Right lung (tissue), 10 donors: ENCODE measurements at places on chromosomes 2 and 18.

DNA sequence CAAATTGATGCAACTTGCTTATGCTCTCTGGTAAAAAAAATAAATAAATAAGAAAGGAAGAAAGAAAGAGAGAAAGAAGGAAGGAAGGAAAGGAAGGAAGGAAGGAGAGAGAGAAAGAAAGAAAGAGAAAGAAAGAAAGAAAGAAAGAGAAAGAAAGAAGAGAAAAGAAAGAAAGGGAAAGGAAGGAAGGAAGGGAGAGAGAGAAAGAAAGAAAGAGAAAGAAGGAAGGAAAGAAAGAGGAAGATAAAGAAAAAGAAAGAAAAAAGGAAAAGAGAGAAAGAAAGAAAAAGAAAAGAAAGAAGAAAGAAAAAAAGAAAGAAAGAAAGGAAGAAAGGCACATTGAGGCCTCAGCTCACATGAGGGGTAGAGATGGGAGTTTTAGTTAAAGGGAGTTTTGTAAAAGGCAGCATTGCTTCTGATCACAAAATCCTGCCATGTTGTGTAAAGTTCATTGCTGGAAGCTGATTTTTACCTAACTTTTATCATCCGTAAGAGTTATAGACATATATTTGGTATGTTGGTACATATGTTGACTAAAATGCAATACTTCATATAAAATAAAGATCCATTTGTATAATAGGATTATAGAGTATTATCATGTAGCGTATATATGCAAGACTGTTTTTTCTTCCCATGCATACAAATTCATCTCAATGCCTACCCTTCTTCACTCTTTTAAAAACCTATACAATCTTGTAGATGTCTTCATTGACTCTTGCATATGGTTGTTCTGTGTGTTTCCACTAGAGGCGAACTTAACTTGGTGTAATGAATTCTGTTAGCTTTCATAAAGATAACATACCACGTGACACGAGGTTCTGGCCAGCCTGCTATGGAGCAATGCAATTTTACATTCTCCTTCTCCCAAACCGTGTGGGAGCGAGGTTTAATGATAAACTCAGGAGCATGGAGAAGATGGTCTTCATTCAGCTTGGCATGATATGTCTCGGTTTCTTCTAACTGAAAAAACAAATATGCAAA lies 32.8 kb downstream of the MYOM1 start:
- no peak for DNase-seq

DNA sequence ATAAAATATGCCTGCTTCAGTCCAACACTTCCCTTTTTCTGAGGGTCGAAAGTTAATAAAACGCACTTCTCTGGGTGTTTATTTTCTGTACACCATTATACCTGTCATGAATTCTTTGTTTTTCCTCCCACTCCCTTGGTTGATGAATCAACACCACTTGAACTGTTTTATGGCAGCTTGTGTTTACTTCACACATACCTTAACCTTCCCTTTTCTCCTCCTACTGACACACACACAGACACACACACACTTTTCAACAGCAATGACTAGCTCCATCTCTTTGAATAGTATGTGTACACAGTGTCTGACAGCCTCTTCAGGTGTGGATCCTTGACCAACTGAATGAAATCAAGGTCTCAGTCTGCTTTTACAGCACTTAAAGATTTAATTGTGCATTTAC lies 91.3 kb downstream of the SATB2 start:
- DNase-seq, result no peak

DNA sequence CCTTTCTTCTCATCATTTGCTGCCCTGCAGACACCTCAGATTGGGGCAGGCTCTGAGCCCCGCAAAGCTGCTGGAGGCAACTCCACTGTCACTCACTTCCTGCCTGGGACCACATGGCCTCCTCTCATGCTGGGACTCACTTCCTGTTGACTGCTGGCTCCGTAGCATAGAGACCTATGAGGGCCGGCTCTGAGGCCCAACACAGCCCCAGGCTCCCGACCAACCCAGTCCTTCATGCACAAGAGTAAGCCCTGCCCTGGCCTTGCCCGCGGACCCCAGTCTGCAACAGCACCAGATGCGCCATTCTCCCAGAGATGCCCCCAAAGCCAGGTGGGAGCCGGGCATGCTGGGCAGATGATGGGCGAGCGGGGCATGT lies 55.7 kb downstream of the DNMT3A start:
- no peak for DNase-seq

GRCh38 chr2:231718799-231719198 lies 10.5 kb downstream of the PTMA start:
- DNase-seq, result no peak

GRCh38 chr2:70041663-70042062 lies 45.6 kb upstream of the PCBP1 start:
- no peak for DNase-seq

DNA sequence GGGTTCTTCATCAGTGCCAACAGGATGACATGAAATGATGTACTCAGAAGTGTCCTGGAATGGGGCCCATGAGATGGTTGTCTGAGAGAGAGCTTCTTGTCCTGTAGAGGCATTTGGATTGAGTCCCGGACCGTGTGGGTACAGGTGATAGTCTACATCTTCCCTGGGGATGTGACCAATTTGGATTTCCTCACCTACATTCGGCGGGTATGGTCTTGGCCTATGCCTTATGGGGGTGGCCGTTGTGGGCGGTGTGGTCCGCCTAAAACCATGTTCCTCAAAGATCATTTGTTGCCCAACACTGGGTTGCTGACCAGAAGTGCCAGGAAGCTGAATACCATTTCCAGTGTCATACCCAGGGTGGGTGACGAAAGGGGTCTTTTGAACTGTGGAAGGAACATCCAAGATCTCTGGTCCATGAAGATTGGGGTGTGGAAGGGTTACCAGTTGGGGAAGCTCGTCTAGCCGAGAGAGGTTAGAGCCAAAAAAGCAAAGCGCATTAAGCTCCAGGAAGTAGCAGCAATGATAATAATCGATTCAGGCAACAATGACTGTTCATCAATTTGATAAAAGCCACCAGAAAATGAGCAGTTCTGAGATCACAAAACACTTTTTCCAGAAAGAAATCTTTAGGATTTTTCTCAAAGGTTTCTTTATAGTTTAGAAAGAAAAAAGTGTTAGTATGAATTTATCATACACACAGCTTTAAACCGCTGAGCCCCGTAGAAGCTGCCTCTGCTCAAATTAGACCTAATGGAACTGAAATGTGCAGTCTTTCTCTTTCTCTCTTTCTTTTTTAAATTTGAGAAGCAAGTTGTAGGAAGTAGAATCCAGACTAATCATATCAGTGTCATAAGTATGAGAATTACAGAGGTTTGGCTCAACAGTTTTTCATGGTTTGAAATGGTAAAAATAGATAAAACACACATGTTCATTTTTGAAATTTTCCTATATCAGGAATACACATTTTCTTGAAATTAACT lies 60.3 kb downstream of the ATIC start:
- DNase-seq, result no peak

DNA sequence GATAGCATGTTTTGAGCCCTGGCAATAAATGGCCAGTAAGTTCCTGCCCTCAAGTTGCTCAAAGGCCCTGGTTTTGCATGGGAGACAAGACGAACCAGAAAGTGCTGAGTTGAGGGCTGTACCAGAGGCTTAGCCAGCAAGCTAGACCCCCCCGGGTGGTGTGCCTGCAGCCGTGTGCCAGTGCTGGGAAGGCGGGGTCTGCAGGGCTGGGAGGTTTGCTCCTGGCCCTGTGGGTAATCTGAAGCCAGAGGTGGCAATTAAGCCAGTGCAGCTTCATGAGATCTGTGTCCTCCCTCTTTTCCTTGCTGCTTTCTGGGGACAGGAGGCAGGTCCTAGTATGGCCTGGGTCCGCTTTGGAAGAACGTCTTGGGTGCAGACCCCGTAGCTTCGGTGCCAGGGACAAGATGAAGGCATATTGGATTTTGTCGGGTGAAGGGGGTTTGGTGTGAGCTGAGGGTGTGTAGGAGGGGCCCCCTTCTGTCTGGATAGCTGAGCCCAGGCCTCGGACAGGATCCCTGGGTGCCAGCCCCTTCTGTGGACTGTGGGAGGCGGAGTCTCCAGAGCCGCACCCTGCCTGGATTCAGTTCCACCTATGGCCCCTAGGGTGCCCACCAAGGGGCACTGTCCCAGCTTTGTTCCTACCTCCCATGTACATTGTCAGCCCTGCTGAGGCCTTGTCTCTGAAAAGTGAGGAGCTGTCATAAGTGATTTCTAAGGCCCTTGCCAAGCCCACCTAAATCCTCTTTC lies 15.6 kb downstream of the ATOH8 start:
- no peak for DNase-seq

GRCh38 chr2:69564604-69565003 lies 78.9 kb downstream of the AAK1 start:
- DNase-seq, result no peak

- DNase-seq, result no peak
These were observed 530.0 kb upstream of the ID2 start for GRCh38 chr2:8151888-8152287.

DNA sequence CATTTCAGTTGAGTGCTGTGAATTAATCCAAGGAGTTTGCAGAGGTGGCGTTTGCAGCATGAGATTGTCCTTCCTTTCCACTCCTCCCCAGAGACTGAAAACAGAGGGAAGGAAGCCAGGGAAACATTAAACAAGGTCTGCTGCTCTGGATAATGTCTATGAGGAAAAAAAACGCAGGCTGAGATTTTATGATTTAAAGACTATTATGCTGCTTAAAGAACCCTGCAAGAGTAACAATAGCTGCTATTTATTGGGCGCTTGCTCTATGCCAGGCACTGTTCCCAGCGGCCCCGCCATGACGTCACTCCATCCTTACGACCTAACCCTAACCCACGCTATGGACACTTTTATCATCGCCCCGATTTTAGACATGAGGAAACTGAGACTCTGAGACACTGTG lies 222.4 kb downstream of the BCL2 start:
- no peak for DNase-seq

DNA sequence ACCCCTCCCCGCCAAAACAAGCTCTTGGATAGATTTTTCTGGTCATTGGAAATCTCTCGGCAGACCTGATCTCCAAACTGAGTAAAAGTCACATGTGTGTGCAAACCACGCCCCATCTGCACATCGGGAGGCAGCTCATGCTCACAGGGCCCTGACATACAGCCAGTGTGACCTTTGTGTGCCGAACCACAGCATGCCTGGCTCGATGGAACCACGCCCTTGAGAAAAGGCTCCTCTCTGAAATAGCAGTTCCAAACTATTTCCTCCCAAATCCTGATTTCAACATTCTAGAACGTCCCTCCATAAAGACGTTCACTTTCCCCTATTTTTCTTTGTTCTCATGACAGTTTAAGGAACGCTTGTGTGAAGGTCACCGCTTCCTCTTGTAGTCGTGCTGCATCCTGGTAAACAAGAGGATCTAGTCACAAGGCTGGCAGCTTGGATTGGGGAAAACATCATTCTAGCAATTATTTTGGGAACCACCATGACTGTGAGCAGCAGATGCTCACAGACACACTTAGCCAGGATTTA lies 59.3 kb upstream of the MAP4K4 start:
- no peak for DNase-seq
